ENCODE measurements at places on chromosomes 6 and 20.

GRCh38 chr6:81901551-81901966, 149.1 kb upstream of the TENT5A start:
- no peak for DNase-seq

GRCh38 chr6:156658966-156659821, 118.0 kb upstream of the ARID1B start:
- no peak for DNase-seq

GRCh38 chr6:73314577-73315492, 39.2 kb downstream of the DPPA5 start:
- no peak for DNase-seq

DNA sequence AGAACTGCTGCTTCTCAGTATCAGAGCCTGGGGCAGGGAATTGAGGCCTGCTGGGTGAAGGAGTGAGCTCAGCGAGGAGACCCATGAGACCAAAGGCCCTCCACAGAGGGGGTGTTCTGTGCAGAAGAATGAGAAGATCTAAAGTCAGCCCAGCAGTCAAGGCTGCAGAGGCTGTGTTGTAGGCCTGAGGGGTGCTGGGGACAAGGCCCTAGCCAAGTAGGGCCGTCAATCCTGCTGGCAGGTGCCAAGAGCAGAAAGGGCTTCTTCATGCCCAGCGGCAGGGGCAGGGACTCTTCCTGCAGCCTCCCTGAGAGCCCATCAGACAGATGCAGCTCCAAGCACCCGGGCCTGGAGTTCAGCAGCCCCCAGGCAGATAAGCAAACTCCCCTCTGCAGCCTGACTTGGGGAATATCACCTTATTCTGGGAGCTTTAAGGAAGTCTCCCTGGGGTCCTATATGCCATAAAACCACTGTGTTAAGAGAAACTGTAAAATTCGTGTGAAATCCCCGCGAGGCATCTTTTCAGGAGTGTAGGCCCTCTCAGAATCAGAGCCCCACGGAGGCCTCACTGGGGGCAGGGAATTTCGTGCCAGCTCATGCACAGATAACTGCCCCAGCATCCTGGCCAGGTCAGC, 9.0 kb downstream of the CCDC167 start:
- no peak for DNase-seq

DNA sequence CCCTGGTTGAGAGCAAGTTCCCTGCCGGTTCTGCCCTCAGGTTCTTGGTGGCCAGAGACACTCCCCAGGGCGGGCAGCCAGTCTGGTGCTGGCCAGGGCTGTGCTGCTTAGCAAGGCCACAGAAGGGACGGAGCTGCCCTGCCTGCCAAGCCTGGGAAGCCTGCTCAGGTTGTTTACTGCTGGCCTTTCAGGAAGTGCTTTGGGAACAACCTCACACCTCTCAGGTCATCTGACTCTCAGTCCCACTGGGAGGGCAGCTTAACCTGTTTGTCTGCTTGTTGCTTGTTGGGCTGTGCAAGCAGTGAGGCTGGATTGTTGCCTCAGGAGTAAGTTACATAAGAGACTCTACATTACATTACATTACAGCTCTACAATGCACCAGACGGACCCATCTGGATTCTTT, 75.8 kb upstream of the AFDN start:
- DNase-seq: no peak

DNA sequence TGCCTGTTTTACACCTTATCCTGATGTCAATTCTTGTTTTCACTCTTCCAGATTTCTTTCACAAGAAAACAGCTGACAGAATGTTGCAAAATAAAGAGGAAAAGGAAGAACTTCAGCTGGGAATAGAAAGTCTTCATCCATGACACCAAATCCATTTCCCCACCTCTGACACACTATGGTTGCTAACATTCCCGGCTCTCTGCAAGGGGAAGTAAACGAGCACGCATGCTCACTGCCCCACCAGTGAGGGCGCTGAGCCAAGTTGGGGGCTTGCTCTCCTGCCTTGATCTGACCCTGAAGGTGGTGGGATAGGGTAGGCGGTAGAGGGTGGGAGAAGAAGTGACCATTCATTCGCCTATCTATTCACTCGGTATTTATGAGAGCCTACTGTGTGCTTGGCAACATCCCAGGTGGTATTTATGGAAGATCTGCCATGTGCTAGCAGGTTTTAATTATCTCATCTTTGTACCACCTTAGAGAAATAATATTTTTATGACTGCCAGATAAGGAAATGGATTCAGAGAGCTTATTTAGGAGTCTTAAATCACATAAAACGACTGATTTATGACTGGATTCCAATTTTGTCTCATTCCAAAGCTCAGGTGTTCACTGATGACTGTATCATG, 206.2 kb downstream of the FOXC1 start:
- DNase-seq: no peak

DNA sequence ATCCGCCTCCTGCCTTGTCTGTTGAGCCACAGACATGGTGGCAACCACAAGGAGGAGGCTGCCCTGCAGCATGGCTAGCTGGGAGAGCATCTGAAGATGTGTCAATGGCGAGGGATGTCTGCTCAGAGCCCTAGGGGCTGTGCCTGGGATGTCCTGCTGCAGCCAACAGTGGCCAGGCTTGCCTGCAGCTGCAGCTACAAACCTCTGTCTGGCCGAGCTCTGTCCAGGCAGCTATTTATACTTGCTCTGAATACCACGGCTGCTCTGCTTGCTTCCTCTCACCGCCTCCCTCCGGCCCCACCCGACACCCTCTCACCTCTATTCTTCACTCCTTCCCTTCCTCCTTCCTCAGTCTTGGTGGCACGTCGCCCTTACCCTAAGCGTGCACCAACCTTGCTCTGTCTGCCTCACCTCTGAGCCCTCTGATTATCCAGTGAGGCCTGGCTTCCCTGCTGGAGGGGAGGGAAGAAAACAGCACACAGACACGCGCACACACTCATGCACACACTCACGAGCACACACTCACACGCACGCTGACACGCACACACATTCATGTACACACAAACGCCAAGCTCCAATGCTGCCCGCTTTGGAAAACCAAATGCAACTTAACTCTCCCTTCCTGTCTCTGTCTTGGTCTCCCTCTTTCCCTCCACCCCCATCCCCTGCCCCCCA, at the start of gene ANGPT4:
Gene ANGPT4 (minus strand): TSS at position 210 of the 675 bp plus-strand sequence. CDS start 120 bp downstream, at position 90.
- DNase-seq: no peak

DNA sequence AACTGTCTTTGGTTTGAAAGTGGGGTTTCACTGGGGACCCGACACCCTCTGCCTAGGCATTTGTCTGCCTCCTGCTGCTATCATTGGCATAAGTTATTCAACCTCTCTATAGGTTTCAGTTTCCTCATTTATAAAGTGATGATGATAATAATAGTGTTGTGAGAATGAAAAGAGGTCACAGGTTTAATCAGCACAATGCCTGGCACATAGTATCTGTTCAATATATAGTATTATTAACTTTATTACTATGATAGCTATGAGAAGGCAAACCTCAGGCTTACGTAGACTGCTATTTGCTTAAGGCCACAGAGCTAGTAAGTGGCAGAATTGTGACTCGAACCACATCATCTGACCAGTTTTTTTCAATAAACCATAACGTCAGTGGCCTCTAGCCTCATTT, 256.8 kb downstream of the CDKAL1 start:
- DNase-seq: no peak

DNA sequence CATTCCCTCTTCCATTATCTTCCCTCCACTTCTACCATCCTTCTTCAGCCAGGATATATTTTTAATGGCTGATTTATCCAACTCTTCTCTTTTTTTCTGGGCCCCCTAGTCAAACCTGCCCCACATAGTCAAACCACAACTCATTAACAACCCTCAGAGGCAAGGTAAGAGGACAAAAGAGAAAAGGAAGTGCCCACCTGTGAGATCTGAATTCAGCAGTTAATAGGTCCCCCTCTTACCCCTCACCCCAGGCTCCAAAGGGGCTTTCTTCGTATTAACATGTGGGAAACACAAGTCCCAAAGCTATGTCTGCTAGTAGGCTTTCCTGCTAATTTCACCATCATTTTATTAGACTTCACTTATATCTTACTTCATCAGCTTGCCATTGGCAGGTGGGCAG, 44.1 kb upstream of the TSPYL1 start:
- DNase-seq: no peak

Measured in stimulated activated CD4-positive, alpha-beta T cell treated with anti-CD3 and anti-CD28 coated beads, Interleukin-4, amount 100 ng/mL, for 24 hours (primary cell).